Naive thymus-derived CD8-positive, alpha-beta T cell (primary cell): ENCODE measurements at places on chromosomes 5 and 9. TPM values are rescaled to one million over a fixed set of nuclear protein-coding genes. Genes with fewer than 3 reads are reported as not detected.

Gene GEMIN5
- 16.3 TPM for total RNA-seq

Gene NAIP
- total RNA-seq = 21.4 TPM

Gene SLC22A4
- total RNA-seq = not detected

Gene MSH3
- 15.5 TPM for total RNA-seq

Gene OR1J2
- total RNA-seq = 0.85 TPM

Gene ACTBL2
- not detected for total RNA-seq

Gene DBN1
- total RNA-seq = 57.0 TPM

- DNase-seq = no peak
- H3K27ac ChIP-seq = no peak overlapping the region
- H3K4me3 ChIP-seq = no peak overlapping the region
- peaks cover 32% of the 10 kb centered on the region for H3K36me3 ChIP-seq
Measured at GRCh38 chr9:137945581-137945980, 68.0 kb downstream of the CACNA1B start.

- DNase-seq = no peak
- no peaks in the 10 kb centered on the region for H3K36me3 ChIP-seq
- H3K4me1 ChIP-seq = no peaks in the 10 kb centered on the region
- H3K4me3 ChIP-seq = no peak overlapping the region
Measured at GRCh38 chr5:60668686-60669304, 31.2 kb downstream of the DEPDC1B start.

GRCh38 chr9:126743041-126743440 lies 61.8 kb upstream of the ZBTB43 start:
- peaks cover 18% of the 10 kb centered on the region for H3K4me1 ChIP-seq
- no peak for DNase-seq
- H3K27me3 ChIP-seq = no peaks in the 10 kb centered on the region
- no peaks in the 10 kb centered on the region for H3K36me3 ChIP-seq
- H3K27ac ChIP-seq = no peak overlapping the region

- no peak for DNase-seq
- peaks cover 9% of the 10 kb centered on the region for H3K36me3 ChIP-seq
- H3K4me1 ChIP-seq = peaks cover 14% of the 10 kb centered on the region
Measured at GRCh38 chr9:6006749-6007057, 8.7 kb downstream of the RANBP6 start.

GRCh38 chr9:13383855-13384254 lies 104.4 kb upstream of the MPDZ start:
- H3K4me3 ChIP-seq = no peak overlapping the region
- no peaks in the 10 kb centered on the region for H3K27me3 ChIP-seq
- peaks cover 11% of the 10 kb centered on the region for H3K36me3 ChIP-seq
- H3K27ac ChIP-seq = no peak overlapping the region

DNA sequence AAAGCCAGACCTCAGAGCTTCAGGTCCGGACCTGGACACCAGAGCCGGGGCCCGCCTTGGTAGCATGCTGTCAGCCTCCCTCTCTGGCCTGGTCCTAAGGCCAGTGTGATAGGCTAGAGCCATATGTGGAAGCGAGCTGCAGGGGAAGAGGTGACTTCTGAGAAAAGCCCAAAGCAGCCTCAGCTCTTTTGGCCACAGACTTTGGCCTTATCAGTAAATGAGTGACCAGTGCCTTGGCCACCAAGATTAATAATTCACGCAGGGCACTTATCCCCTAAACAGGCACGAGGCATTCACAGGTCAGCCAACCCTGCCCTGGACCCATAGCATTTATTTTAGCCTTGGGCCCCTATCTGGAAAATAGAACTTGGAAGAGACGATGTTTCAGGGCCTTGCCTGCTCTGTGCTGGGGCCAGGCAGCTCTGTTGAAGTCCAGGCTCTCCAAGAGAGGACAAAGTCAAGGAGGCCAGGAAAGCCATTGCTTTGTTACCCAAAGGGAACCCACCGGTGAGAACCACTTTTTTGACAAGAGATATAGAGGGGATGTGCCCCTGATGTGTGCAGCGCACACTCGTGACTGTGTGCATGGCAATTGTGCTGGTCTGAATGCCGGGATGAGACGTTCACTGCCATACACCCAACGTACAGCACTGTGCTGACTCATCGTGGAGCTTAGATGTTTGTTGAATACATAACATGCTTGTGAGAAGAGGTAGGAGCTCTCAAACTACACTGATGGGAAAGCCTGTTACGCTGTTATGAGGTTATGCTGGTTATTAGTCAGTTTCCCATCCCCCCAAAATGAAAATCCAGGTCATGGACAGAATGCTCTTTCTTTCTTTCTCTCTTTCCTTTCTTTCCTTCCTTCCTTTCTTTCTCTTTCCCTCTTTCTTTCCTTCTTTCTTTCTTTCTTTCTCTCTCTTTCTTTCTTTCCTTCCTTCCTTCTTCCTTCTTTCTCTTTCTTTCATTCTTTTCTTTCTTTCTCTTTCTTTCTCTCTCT lies 5.0 kb upstream of the SLC34A1 start:
- H3K4me3 ChIP-seq = no peak overlapping the region
- peaks cover 54% of the 10 kb centered on the region for H3K4me1 ChIP-seq
- peak overlapping the region; percentile 85 for H3K27ac ChIP-seq
- H3K36me3 ChIP-seq = peaks cover 1% of the 10 kb centered on the region
- DNase-seq = no peak
- no peaks in the 10 kb centered on the region for H3K27me3 ChIP-seq

- DNase-seq = no peak
- H3K4me1 ChIP-seq = no peaks in the 10 kb centered on the region
- no peak overlapping the region for H3K27ac ChIP-seq
- peaks cover 7% of the 10 kb centered on the region for H3K36me3 ChIP-seq
- H3K27me3 ChIP-seq = no peaks in the 10 kb centered on the region
Measured at GRCh38 chr9:109037946-109038715, 24.8 kb upstream of the CTNNAL1 start.

DNA sequence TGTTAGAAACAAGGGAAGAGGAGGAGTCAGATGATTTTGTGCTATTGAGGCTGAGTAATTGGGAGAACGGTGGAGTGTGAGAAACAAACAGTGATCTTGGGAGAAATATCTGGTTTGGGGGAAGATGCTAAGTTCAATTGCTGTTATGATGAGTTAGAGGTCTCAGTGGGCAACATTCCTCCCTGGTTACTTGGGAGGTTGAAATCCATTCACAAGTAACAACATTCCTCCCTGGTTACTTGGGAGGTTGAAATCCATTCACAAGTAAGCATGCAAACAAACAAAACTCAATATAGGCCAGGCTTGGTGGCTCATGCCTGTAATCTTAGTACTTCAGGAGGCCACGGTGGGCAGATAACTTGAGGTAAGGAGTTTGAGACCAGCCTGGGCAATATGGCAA lies 38.7 kb downstream of the AGXT2 start:
- H3K27me3 ChIP-seq = peaks cover 40% of the 10 kb centered on the region
- no peaks in the 10 kb centered on the region for H3K4me1 ChIP-seq
- no peak overlapping the region for H3K4me3 ChIP-seq
- no peak overlapping the region for H3K27ac ChIP-seq

- H3K4me1 ChIP-seq = peaks cover 6% of the 10 kb centered on the region
- no peak overlapping the region for H3K4me3 ChIP-seq
- peaks cover 1% of the 10 kb centered on the region for H3K27me3 ChIP-seq
Measured at GRCh38 chr5:172723508-172723907, 47.5 kb downstream of the DUSP1 start.

DNA sequence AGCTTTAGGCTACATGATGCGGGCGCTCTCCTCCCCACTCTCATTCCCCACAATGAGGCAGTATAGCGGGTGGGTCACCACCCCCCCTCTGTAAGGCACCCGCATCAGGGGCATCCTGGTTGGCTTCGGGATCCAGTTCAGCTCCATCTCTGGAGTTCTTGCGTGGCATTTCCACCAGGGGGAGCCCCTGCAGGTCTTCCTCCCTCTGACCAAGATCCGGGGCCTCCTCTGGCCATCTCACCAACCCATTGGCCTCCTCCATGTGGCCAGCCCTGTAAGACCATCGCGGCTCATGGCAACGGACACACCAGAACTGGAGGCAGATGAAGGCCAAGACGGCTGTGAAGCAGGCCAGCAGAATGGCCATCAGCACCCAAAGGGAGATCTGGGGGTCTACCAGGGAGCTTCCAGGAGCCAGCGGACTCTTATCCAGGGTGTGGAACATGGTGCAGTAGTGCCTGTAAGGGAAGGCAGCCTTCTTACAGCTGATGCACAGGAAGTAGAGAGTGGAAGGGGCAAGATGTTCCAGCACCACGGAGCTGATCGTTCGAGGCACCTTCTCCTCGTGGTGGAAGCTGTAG lies 77.0 kb downstream of the CYFIP2 start:
- no peaks in the 10 kb centered on the region for H3K27me3 ChIP-seq
- DNase-seq = no peak
- H3K27ac ChIP-seq = peak overlapping the region; percentile 25

DNA sequence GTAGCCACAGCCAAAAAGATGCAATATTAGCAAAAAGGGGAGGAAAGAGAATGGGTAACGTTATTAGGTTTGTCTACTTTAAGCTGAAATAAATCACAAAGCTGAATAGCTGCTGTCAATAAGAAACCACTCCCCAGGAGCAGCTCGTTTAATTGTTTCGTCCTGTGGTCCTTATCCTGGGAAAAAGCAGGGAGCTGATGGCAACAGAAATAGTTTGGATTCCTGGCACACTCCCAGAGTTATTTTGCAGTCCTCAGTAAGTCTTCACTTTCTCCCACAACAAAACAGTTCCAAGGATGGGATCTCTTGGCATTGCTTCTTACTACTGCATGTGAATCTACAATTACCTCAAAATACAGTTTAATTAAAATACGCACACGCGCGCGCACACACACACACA lies 28.8 kb downstream of the FRMD3 start:
- no peak overlapping the region for H3K27ac ChIP-seq
- no peaks in the 10 kb centered on the region for H3K36me3 ChIP-seq
- no peak for DNase-seq
- H3K27me3 ChIP-seq = no peaks in the 10 kb centered on the region
- H3K4me1 ChIP-seq = peaks cover 7% of the 10 kb centered on the region

DNA sequence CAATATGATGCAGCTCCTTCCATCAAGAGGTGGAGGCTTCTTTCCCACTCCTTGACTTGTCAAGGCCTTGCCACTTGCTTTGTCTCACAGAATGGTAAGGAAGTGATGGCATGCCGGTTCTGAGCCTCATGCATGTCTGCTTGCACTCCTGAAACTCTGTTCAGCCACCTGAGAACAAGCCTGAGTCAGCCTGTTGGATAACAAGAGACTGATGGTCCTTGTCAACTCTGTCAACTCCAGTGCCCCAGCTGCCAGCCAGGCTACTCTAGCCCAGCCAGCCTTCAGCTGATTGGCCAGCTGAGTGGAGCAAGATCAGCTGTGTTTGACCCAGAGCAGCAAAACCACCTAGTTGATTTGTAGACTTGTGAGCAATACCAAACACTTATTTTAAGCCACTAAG lies 4.4 kb upstream of the TENT4A start:
- no peak overlapping the region for H3K27ac ChIP-seq
- peaks cover 4% of the 10 kb centered on the region for H3K27me3 ChIP-seq
- H3K4me1 ChIP-seq = no peaks in the 10 kb centered on the region
- no peak overlapping the region for H3K4me3 ChIP-seq
- DNase-seq = no peak

- no peak for DNase-seq
- H3K36me3 ChIP-seq = no peaks in the 10 kb centered on the region
- no peak overlapping the region for H3K4me3 ChIP-seq
- no peak overlapping the region for H3K27ac ChIP-seq
- no peaks in the 10 kb centered on the region for H3K27me3 ChIP-seq
Measured at GRCh38 chr9:110975278-110975677, 63.0 kb downstream of the LPAR1 start.

GRCh38 chr5:134503088-134503936 lies 22.2 kb upstream of the JADE2 start:
- peaks cover 22% of the 10 kb centered on the region for H3K4me1 ChIP-seq
- H3K27ac ChIP-seq = peak overlapping the region; percentile 29
- H3K36me3 ChIP-seq = no peaks in the 10 kb centered on the region
- no peaks in the 10 kb centered on the region for H3K27me3 ChIP-seq

GRCh38 chr9:11868795-11869194 lies 824.4 kb upstream of the TYRP1 start:
- no peak overlapping the region for H3K27ac ChIP-seq
- DNase-seq = no peak

GRCh38 chr9:98980291-98980690 lies 36.6 kb downstream of the COL15A1 start:
- H3K4me3 ChIP-seq = no peak overlapping the region
- DNase-seq = no peak
- no peaks in the 10 kb centered on the region for H3K36me3 ChIP-seq

DNA sequence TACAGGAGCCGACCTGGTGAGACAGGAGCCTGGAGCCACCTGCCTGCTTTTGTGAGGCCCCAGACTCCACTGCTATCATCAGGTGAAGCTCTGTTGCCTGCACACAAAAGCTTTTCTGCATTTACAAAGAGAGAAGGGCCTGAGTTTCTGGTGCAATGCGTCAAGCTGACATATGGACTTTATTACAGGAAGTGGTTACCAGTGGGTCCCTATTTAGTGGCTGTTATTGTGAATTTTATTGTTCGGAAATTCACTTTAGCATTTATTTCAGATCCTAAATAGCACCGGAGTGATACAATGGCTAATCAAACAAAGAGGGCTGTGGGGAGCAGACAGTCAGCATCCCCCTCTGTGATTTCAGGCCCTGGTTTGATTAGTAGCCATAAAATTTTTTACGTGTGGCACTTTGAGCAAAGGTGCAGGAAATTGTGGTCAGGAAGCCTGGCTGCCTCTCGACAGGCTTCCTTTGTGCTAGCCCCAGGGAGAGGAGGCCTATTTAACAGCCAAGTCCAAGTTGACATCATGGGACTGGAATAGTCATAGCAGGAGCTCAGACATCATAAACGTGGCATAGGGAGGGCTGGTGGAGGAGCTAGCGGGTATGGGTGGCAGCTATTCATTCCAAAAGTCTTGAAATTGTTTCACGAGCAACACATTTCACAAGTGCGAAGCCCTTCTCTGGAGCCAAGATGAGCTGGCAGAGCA lies 8.4 kb downstream of the TGFBI start:
- no peak for DNase-seq
- H3K36me3 ChIP-seq = no peaks in the 10 kb centered on the region
- H3K4me1 ChIP-seq = peaks cover 25% of the 10 kb centered on the region
- no peaks in the 10 kb centered on the region for H3K27me3 ChIP-seq

DNA sequence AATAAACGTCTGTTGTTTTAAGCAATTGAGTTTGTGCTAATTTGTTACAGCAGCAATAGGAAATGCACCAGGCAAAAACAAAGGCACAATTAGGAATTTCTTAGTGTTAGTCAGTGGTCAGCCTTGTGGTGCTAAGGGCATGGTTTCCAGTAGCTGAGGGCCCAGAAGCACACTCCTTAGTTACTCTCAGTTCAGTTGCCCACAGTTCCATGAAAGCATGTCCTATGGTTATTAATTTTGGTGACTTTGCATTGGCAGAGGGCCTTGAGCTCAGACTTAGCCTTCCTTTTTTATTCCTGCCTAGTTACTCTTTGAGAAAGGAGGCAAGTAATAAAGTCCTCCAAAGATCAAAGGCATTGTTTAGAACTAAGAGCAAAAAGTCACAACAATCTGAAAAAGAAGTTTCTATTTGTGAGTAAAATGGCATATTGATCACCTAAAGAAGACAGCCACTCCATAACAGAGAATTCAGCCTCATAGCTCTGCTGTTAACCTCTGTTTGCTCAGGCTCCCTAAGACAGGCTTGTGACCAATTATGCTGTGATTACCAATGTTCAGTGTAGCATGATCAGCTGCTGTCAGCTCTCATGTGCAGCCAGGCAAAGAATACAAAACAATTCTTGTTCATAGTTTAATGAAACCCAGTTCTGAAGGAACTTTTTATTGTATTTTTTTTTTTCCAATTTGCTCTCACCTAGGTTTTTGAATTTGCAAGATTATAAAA lies 57.0 kb upstream of the MROH2B start:
- no peaks in the 10 kb centered on the region for H3K27me3 ChIP-seq
- no peak overlapping the region for H3K4me3 ChIP-seq
- no peak overlapping the region for H3K27ac ChIP-seq
- no peaks in the 10 kb centered on the region for H3K4me1 ChIP-seq
- H3K36me3 ChIP-seq = no peaks in the 10 kb centered on the region
- no peak for DNase-seq

GRCh38 chr5:134732819-134733218 lies 5.5 kb upstream of the CAMLG start:
- DNase-seq = no peak
- H3K27me3 ChIP-seq = no peaks in the 10 kb centered on the region
- no peak overlapping the region for H3K27ac ChIP-seq
